ENCODE measurements at places on chromosomes 5 and 9. TPM values are rescaled to one million over a fixed set of nuclear protein-coding genes. Genes with fewer than 3 reads are reported as not detected.

DNA sequence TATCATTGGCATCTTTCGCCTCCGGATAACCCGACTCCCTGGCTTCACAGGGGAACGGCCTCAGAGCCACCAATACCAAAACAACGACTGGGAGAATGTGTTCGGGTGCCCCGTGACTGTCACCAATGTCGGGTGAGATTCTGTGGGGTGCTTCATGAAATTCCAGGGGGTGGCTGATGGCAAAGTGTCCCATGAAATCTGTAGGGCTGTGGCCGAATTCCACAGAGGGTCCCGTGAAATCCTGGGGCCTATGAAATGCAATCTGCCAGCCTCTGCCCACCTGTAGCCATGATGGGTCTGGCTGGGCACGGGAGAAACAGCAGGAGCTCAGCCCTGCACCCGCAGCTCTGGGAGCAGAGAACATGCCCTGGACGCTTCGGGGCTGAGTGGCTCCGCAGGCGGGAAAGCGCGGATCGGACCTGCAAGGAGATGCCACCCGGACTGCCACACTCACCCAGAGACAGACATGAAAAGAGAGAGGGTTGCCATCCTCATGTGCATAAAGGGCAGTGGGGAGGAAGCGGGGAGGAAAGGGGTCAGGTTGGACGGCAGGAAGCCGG, 192.4 kb downstream of the OLFM1 start:
- no peak overlapping the region for H3K27ac ChIP-seq
- H3K4me3 ChIP-seq: no peak overlapping the region
- no peaks in the 10 kb centered on the region for H3K4me1 ChIP-seq
- no peaks in the 10 kb centered on the region for H3K27me3 ChIP-seq
- DNase-seq: no peak
- no peaks in the 10 kb centered on the region for H3K36me3 ChIP-seq

Gene CDH9
- total RNA-seq: not detected

DNA sequence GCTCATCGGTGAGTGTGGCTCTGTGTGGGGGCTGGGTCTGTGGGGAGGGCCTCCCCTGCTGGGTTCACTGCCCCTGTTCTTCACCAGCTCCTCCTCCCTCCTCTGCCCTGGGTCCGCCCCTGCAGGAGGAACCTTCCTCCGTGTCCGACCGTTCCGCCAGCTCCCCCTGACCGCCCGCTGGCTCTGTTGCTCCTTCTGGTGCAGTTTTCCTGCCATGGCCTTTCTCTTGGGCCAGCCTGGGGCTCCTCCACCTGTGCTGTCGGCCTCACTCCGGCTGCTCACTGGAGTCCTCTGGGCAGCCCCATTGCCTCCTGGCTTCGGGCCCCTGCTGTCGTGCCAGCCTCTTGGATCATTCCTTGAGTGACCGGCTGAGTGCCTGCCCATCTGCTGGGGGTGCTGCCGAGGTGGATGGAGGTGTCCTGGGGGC, 12.3 kb downstream of the RNU6ATAC start:
- H3K36me3 ChIP-seq: peaks cover 37% of the 10 kb centered on the region
- no peaks in the 10 kb centered on the region for H3K27me3 ChIP-seq
- no peak overlapping the region for H3K4me3 ChIP-seq
- no peak overlapping the region for H3K27ac ChIP-seq

Gene TGFBI
- 0.27 TPM for total RNA-seq

- H3K36me3 ChIP-seq: no peaks in the 10 kb centered on the region
- peaks cover 22% of the 10 kb centered on the region for H3K27me3 ChIP-seq
- H3K27ac ChIP-seq: no peak overlapping the region
- no peak for DNase-seq
- H3K4me3 ChIP-seq: no peak overlapping the region
Measured at GRCh38 chr5:43215073-43215631, 23.1 kb downstream of the NIM1K start.

Data from activated CD4-positive, alpha-beta T cell treated with anti-CD3 and anti-CD28 coated beads, Interleukin-2, amount 10 ng/mL, durations not matched to agents 7 days and 5 days (primary cell).